ENCODE measurements at places on chromosomes 1 and 21.

GRCh38 chr1:236578661-236579060, 25.7 kb downstream of the HEATR1 start:
- no peak for DNase-seq

DNA sequence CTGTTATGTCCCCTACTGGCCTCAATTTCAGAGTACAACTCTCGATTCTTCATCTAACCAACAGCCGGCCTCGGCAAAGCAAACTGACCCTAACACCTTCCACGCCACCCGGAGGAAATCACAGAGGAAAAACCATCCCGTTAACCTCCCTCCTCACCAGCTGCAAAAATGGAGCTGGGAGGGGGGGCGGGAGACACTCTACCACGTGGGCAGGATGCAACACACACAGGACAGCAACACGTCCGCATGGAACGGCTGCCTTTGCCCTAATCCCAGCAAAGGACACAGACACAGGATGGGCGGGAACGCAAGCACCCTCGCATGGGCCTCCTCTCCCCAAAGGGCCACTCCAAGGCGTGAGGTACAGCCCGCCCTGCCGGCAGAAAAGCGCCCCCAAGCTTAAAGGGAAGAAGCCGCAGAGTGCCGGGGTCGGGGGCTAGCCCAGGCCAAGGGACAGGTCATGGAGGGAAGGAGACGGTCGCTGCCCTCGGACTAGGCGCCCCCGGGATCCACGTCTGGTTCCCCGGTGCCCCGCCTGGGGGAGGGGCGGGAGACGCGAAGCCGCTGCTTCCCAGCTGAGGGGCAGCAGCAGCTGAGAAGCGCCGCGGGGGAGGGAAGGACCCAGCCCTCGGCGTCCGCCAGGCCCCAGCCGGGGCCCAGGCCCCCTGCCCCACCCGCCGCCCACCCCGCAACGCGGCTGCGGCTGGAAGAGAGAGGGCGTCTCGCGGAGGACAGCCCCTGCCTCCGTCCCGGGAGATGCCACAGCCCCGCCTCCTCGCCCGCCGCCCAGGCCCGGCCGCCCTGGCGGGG, 590 bp downstream of the FOXJ3 start:
- peak; percentile 61 for DNase-seq

- DNase-seq = no peak
These were observed 134.2 kb upstream of the IPO9 start for GRCh38 chr1:201694608-201695335.

DNA sequence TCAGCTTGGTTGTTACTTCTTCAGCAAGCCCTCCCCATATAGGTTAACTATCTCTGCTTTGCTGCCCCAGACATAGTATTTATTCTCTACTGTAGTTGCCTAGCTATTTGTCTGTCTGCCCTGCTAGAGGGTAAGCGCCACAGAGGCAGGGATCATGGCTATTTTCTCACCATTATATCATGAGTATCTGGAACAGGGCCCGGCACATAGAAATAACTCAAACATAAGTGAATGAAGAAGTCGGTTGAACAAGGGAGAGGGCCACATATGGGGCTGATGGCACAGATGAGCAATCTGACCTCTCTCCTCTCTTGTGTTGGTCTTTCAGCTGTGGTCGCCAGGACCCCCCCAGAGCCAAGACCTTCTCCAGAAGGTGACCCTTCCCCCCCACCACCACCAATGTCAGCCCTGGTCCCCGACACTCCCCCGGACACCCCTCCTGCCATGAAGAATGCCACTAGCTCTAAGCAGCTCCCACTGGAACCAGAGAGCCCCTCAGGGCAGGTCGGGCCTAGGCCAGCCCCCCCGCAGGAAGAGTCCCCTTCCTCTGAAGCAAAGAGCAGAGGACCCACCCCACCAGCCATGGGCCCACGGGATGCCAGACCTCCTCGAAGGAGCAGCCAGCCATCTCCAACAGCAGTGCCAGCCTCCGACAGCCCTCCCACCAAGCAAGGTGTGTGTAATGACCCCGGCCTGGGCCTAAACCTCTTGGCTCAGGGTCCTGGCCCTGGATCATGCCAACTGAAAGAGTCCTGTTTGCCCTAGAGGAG, 14.9 kb downstream of the MAP7D1 start:
- no peak for DNase-seq

- no peak for DNase-seq
These were observed 48.2 kb upstream of the IRF2BP2 start for GRCh38 chr1:234658138-234658537.

GRCh38 chr1:51564124-51564523, 45.1 kb upstream of the EPS15 start:
- no peak for DNase-seq

- no peak for DNase-seq
These were observed at the start of gene RAB7B for GRCh38 chr1:206002871-206003801. RAB7B (minus strand) TSS chr1:206003395; CDS start chr1:205994135, 9,260 bp downstream.

GRCh38 chr1:79012500-79012899, 6.0 kb upstream of the ADGRL4 start:
- DNase-seq = no peak

DNA sequence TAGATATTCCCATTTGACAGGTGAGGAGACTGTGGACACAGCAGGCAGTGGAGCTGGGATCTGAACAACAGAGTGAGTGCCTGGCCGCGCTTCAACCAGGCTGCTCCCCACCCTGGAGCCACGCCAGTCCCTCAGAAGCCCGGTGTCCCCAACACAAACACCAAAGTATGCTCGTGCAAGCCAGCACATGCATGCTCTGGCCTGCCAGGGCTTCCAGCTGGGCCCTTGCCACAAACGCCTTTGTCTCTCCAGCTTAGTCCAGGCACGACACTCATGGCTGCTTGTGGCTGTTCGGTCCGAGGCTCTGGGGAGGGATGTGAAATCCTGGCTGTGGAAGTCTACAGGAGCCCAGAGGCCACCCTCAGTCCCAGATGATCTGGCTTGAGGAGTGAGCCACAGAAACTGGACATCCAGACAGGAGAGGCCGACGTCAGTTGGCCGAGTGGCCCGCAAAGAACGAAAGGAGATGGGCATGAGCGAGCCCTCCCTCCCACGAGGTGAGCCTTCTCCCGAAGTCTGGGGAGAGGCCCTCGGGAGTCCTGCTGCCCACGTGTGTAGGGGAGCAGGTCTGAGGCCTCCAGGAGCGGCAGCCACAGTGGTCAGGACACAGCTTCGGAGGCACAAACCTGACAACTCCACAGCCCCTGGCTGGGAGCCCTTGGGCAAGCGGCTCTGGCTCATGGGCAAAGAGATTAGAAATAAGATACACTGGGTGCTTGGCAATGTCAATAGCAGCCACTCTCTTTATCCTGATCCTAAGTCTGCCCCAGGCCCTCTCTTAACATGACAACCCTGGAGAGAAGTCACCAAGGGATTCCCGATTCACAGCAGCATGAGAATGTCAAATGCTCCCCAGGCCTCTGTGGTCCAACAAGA, 117.1 kb upstream of the IFFO2 start:
- peak; percentile 20 for DNase-seq

GRCh38 chr21:14878971-14879370, 185.8 kb downstream of the NRIP1 start:
- DNase-seq = no peak

- DNase-seq = no peak
These were observed 42.2 kb downstream of the LRRC53 start for GRCh38 chr1:74470251-74470650.

GRCh38 chr1:89900791-89901708, 80.2 kb downstream of the LRRC8D start:
- DNase-seq = no peak

DNA sequence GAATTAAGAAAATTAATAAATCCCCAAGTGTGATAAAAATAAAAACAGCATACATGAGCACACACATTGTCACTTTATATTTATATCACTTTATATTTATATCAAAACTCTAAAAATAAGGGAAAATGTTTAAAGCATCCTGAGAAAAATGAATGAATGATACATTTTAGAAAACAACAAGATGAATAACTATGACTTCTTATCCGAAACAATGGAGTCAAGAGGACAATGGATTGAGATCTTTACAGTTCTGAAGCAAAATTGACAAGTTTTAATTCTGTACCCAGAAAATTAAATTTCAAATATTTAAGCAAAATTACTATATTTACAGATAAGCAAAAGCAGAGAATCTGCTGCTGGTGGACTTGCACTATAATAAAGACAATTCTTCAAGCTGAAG, 512.6 kb downstream of the MRPL39 start:
- no peak for DNase-seq

DNA sequence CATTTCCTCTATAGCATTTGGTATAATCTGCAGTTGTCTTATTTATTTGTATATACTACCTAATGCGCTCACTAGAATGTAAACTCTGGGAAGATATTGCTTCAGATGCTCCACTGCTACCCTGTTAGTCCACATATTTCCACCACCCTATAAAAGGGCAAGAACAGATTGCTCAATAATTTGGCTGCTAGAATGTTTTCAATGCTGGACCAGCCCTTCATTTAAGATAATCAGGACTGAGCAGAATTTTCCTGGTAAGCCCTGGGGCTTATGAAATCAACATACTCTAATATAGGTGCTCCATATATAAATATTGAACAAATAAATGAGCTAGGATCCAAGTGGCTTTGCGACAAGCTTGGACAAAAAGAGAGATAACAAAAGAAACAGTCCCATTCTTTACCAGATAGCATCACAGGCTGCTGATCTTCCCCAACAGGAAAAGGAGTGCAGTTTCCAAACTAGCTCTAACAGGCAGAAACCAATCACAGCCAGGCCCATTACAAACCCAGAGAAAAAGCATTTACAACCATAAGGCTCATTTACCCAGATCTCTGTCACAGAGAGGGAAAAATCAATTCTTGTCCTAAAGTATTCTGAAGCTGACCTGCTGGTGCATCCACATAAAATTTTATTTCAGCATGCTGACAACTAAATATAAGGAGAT, 8.3 kb downstream of the BCAR3 start:
- no peak for DNase-seq

DNA sequence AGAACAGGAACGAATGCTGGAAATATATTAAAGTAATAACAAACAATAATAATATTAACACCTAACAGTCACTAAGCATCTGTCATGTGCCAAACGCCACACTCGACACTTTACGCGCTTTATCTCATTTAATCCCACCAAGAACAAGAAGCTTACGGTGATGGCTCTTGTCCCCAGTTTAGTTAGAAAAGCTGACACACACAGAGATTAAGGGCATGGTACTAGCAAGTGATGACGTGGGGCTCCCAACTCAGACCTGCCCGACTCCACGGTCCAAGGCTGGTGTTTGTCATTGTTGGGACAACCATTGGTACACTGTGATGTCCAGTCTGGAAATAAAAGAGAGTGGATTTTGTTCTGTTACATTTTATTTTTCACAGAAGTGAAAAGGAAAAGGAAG, 41.1 kb upstream of the KIF26B start:
- DNase-seq = no peak

DNA sequence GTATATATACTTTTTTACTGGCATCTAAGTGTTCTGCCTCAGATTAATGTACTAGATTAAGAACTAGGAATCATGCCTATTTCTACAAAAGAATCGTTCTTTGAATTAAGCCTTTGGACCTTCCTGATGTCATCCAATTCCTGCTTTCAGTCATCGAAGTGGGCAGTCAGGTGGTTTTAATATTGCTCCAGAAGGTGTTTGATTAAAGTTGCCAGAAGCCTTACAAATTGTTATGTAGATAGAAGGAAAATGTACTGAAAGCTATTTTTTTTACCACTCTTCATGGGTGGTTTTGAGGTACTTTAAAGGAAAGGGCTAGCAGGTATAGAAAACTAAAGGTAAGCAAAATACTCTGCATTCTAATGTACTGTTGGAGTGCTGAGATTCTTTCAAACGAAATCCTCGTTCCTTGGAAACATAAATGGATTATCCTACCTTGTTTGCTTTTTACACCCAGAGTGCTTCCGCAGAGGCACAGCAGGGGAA, 716 bp downstream of the CTBS start:
- no peak for DNase-seq

DNA sequence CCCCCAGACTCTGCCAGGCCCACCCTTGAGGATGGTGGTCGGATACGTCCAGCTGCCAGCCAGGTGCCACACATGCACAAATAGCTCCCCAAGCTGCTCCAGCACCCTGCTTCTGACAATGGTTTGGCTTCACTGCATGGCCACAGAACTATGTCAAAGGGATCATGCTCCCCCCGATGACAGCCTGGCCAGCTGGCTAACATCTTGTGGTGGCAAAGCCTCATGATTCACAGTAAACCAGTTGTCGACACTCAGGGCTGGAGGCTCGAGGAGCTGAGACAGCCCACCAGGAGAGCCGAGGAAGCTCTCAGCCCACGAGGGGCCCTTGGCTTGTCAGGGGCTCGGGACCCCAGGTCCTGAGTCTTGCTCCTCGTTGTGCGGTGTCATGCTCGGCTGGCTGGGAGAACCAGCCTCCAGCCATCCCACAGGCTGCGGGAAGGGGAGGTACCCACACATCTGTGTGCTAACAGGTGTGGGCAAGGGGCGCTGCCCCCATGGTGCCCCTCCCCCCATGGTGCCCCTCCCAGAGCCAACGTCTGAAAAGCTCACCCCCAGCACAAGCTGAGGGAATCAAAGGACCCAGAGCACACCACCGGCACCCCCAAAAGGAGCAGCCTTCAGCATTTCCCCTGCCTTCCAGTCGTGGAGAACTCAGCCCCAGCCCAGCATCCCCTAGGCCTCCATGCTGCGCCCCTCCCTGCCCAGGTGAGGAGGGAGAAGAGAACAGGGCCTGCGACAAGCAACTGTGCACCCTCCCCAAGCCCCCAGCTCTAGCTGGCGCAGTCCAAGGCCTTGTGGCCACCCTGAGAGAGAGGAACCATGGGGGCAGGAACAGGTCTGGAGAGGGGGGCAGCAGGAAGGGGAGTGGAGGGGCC, 41.2 kb downstream of the KIF21B start:
- DNase-seq = no peak

GRCh38 chr1:164693564-164694359, 134.8 kb downstream of the PBX1 start:
- DNase-seq = no peak

DNA sequence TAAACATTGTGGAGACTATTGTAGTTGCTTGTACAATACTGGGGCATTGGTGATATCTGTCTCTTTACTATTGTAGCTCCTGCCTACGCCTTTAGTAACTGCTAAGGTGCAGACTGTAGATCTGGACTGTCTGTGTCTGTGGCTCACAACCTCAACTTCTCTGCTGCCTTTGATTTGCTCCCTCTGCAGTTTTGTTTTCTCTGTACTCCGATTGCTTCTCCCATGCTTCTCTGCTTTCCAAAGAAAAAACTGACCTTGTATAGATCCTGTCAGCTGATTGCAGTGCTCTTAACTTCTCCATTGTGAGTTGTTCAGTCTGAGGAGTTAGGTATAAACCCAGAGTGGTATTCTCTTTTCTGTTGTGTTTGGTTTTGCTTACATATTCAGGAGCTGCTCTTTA, 15.3 kb downstream of the MAGI3 start:
- DNase-seq = no peak

GRCh38 chr1:201591981-201592380, 53.1 kb downstream of the NAV1 start:
- no peak for DNase-seq

All from pons (tissue), 1 donor.